Vagina (tissue), 2 donors: ENCODE measurements at places on chromosomes 12 and 14.

- DNase-seq: peak; percentile 25
These were observed 179.2 kb downstream of the EMP1 start for GRCh38 chr12:13375583-13376345.

- no peak for DNase-seq
These were observed 352.6 kb downstream of the BCL11B start for GRCh38 chr14:98919434-98919833.

DNA sequence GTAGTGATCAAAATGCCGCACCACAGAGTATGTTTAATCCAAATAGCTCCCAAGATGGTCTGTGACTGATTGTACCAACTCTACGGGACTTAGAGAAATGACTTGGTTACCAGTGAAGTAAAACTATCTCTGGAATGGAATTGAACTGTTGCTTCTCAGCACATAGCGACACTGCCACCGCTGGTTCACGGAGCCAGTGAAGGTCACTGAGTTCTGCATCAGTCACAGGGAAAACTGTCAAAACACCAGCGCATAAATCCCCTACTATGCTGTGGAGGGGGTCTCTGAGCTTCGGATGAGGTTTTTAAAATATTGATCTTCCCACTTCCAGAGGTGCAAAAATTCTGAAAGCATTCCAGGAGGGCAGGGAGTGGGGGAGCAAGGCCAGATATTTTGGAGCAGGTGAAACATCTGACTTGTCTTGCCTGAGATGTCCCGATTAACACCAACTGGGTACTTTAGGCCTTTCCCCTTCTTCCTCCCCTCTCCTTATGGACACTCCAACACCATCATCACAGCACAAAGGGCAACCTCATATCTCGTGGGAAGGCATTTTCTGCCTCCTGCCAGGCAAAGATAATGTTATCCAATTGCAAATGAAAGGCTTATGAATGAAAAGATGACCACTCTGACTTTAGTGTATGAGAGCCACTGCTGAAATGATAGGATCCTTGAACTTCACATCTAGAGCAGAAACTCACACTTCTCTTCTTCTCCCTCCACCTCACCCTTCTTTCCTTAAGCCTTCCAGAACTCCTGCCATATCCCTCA lies 2.0 kb upstream of the PLXNC1 start:
- no peak for DNase-seq

DNA sequence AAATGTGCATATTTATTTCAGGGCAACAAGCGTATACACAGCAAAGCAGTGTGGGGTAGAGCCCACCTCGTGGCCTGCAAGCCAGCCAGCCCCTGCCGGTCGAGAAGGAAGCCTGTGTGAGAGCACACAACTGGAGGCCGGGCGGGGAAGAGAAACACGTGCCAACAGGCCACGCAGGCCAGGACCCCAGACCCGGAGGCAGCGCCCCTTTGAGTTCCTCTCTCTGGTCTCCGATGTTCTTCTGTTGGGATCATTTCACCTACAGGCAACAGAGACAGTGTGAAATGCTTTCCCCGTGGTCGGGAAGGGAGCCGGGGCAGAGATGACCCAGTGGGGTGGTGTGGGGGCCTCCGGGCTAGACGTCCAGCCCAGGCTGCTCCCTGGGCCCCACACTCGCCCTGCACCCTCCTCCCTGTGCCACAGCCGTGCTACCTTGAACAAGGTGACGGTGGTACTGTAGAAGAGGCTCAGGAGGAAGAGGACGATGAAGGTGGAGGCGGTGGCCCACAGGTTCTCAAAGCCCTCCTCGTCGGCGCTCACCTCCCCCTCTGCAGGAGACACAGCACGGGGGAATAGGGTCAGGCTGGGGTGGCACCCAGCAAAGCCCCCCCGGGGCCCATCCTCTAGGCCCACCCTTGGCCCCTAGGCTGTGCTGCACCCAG lies 325.5 kb downstream of the TMEM121 start:
- no peak for DNase-seq

- DNase-seq: no peak
These were observed 63.9 kb upstream of the VASH1 start for GRCh38 chr14:76697246-76697905.

DNA sequence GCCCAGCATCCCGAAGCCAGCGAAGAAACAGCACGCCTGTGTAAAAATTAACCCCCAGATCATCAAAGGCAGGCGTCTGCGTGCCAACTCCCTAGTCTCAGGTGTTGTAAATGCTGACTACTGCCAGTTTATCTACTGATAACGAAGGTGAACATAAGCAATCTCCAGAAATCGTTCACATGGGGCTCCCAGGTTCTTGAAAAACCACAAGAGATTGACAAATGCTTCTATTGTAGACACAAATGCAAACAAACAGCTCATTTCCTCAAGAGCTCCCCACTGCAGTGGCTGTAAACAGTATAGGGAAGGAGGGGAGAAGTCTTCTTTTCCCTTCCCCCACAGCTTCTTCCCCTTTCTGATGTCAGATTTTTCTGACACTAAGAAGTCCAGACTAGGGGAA lies 5.3 kb upstream of the PLEKHG3 start:
- no peak for DNase-seq

GRCh38 chr12:120821878-120822277 lies 82.3 kb downstream of the SPPL3 start:
- no peak for DNase-seq

GRCh38 chr14:65791191-65791981 lies 378.9 kb downstream of the FUT8 start:
- DNase-seq: no peak

- no peak for DNase-seq
These were observed 57.9 kb downstream of the ANO6 start for GRCh38 chr12:45273717-45274271.

GRCh38 chr12:38555620-38556591 lies 239.3 kb downstream of the ALG10B start:
- DNase-seq: no peak

DNA sequence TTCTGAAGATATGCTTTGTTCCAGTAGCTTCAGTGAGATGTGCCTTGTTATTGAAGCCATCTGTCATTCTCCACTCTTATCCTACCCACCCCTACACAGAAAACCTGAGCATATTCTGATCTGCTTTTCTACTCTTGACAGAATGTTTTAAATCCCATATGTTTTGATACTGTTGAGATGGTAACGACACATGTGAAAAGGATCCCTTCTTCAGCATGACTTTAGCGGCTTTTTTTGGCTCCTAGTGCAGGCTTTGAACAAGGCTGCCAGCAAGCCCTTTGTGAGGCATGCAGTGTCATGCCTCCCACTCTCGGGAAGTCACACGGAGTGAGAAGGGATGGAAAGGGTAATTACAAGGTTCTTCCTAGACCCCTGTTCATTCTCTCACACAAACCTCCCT lies 228.8 kb upstream of the RGS6 start:
- DNase-seq: no peak

DNA sequence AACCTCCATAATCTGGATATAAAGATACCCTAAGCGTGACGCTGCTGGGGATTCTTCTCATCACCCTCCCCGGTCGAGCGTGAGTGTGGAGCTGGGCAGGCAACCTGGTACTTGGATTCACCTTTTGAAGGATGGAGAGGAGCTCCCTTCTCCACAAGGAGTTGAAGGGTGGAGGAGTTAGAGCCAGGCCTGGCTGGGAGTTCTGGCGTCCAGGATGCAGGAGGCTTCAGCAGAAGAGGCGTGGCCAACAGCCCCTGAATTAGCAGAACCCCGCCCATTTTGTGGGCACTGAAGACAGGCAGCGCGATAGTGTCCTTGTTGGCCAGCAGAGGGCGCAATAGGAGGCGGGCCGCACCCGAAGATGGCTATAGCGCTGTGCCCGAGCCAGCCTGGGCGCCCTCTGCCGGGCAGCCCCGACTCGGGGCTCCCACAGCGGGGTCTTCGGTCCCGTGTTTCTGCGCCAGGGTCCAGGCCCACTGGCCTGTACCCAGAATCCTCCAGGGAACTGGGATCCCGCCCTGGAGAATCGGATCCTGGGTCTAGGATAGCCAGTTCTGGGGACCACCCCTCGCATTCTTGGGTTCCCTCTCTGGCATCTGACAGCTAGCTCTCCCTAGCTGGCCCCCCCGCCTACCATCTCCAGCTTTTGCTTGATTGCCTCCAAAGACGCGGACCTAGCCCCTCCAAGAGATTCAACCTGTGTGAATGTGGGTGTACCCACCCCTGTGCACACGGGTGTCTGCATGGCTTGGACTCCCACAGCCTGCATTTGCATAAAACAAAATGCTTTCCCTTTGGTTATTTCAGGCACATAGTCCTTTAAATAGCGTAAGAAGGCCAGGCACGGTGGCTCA lies 26.0 kb upstream of the SMUG1 start:
- DNase-seq: no peak

- DNase-seq: no peak
These were observed 75.1 kb downstream of the GLT1D1 start for GRCh38 chr12:128928361-128928760.

DNA sequence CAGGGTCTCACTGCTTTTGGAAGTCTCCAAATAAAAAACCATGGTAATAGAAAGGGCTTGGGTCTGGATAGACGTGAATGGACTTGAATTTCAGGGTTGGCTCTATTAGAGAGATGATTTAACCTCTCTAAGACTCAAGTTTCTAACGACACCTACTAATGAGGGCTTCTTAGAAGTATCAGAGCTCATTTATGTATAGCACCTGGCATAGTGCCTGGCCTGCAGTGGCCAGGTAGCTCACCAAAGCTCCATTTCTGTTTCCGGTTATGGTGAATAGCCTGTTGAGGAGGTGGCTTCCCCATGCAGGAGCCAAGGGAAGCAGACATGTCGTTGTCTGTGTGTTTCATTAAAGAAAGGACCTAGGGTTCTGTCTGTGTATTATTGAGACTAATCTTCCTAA lies 108.6 kb downstream of the ETV6 start:
- no peak for DNase-seq

DNA sequence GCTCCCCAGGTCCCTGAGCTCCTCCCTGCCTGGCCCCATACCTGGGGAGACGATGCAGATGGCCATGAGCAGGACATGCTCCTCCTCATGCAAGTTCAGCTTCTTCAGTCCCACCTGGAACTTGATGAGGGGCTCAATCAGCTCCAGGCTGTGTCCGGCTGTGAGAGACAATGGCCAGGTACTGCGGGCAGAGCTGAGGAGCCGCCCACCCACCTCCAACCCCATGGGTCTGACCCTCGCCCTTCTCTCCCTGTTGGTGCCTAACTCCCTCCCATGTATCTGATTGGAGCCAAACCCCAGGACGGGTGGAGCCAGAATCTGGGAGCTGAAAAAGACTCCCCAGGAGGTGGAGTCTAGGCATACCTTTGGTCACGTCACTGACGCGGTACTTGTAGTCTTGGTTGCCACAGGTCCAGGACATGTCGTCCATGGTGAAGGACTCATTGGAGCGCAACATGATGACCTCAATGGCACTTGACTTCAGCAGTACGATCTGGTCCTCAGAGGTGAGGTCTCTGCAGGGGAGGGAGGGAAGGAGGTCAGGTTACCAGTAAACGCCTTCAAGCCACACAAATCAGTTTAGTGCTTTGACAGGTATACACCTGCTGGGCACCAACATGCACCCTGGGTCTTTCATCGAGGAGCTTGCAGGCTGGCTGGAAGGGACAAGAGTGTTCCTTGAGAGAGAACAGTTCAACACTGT lies 26.7 kb upstream of the HDAC7 start:
- DNase-seq: no peak

- no peak for DNase-seq
These were observed 6.8 kb downstream of the LRRC74A start for GRCh38 chr14:76833011-76833410.

DNA sequence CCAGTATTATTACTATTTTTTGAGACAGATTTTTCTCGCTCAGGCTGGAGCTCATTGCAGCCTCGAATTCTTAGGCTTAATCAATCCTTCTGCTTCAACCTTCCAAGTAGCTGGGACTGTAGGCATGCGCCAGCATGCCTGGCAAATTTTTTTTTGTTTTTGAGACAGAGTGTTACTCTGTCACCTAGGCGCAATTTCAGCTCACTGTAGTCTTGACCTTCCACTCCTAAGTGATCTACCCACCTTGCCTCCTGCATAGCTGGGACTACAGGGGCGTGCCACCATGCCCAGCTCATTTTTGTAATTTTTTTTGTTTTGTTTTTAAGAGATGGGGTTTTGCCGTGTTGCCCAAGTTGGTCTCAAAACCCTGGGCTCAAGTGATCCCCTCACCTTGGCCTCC lies 15.2 kb downstream of the ERC1 start:
- no peak for DNase-seq

- no peak for DNase-seq
These were observed 496.5 kb upstream of the ATP2B1 start for GRCh38 chr12:90205165-90205564.

GRCh38 chr12:7555752-7556151 lies 52.2 kb upstream of the CD163 start:
- no peak for DNase-seq

DNA sequence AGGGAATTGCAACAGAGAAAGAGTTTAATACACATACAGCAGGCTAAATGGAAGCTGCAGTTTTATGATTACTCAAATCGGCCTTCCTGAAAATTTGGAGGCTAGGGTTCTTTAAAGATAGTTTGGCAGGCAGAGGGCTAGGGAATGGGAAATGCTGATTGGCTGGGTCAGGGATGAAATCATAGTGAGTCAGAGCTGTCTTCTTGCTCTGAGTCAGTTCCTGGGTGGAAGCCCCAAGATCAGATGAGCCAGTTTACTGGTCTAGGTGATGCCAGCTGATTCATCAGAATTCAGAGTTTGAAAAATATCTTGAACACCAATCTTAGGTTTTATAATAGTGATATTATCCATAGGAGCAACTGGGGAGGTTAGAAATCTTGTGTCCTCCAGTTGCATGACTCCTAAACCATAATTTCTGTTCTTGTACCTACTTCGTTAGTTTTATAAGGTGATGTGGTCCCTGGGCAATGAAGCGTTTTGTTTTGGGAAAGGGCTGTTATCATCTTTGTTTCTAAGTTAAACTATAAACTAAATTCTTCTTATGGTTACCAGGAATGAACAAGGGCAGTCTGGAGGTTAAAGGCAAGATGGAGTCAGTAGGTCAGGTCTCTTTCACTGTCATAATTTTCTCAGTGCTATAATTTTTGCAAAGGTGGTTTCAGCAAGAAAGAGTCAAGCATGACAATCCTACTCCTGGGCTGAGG lies 257.8 kb upstream of the CCDC196 start:
- no peak for DNase-seq

DNA sequence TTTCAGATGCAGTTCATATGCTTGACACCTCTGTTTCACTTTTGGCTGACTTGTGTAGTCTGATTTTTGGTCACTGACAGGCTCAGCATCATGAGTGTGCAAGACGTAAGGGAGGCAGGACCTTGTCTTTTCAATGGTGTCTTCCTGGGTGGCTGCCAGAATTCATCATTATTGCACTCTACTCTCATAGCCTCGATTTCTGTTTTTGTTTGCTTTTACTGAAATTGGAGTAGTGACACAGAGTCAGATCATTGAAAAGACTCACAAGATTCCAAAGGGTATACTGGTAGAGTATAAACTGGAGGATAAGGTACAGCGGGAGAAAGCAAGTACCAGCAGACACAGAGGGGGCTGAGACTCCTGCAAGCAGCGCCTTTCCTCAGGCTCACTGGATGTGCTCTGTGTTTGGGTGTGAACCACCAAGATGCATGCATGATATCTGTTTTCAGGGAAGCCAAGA lies 126.3 kb upstream of the FGD4 start:
- no peak for DNase-seq
